Left renal pelvis (tissue), 4 donors: ENCODE measurements at places on chromosomes 7 and 10. TPM values are rescaled to one million over a fixed set of nuclear protein-coding genes. Genes with fewer than 3 reads are reported as not detected.

DNA sequence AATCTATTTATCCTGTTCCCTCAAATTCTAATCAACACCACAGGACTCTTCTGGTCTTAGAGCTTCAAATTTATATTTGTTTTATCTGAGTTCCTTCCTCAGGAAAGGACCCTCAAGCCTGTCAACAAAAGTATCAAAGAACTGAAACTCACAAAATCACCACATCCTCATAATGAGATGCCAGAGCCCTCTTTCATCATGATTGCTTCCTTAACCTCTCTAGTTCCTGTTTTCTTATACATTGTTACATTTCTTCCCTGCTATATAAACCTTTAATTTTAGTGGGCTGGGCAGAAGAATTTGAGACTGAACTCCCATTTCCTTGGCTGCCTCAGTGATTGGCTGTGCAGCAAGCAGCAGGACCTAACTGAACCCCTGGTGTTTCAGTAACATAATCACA is 189.7 kb downstream of the ZNF248 start:
- DNase-seq: no peak

DNA sequence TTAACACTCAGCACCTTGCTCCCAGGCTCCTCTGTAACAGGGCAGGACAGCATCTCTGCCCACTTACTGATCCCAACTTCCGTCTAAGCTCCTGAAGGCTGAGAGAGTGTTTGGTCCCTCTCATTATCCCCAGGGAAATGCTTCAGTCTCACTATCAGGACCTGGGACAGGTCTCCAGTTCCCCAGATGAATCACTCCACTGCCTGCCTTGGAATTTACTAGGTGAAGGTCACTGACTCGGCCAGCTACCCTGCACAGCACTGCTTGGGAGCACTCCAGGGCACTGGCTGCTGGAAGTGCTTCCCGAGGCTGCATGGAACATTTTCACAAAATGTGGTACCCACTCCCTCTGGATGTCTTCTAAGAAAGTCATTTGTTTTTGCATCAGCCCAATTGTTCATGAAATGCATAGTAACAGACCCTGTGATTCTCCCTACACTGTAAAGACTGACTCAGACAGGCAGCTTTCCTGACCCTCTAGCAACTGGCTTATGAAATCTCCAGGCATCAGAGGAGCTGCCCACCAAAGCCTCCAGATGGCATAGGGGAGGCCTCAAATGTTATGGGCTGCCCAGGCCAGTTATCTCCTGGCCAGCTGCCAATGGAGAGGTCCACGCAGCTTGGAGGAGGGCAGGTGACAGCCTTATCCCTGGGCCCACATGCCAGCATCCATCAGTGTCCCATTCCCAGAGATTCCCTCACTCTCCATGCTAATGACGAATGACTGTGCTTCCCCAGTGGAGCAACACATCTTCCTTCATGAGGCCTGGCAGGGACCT is 89.1 kb downstream of the GFRA1 start:
- DNase-seq: peak; percentile 36

DNA sequence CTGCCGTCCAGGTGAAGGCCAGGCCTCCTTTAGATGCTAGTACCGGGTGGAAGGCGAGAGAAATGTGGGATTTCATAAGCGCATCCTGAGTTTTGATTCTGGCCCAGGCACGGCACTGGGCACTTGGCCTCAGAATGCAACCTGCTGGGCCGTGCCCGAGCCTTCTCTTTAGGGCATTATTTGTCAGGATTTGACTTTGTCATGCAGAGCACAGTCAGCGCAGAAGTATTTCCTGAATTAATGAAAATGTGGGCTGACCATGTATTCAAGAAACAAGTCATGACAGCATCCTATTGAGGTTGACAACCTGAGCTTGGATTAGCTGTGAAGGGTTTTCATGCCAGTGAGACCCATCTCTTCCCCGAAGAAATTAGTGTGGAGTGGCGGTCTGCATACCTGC is 34.4 kb downstream of the RCC1L start:
- DNase-seq: no peak

SDK1 gene
- 8.4 TPM for polyA plus RNA-seq

DNA sequence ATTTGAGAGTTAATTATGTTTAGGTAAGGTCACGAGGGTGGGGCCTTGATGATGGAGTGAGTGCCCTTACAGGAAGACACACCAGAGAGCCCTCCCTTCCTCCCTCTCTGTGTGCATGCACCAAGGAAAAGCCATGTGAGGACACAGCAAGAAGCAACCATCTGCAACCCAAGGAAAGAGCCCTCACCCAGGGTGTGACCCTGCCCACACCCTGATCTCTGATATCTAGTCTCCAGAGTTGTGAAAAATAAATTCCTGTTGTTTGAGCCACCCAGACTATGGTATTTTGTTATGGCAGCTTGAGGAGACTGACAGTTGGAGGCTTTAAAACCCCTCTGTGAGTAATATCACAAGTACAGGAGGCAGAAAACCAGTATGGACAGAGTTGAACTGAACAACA is 15.0 kb upstream of the MCM10 start:
- no peak for DNase-seq

- DNase-seq: no peak
Observed at GRCh38 chr7:76358011-76358480, 745 bp downstream of the YWHAG start.

ABCB1 gene
- 21.9 TPM for polyA plus RNA-seq

DNA sequence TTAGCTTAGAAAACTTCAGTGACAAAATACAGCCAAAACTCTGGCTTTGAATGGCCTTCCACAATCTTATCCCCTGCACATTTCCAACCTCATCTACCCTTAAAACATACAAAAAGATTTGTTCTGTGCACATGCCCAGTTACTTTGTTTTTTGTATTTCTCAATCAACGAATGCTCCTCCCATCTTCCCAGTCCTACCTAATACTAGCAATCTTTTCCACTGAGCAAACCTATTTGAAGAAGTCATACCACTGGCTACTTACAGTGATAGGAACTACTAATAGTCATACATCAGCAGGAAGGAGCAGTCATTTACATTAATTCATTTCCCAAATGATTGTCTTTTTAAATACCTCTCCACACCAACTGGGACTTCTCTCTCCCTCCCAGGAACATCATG is 2.5 kb downstream of the USP54 start:
- no peak for DNase-seq

- DNase-seq: no peak
Observed at GRCh38 chr10:20330246-20330645, 514.0 kb downstream of the PLXDC2 start.
